Activated CD4-positive, alpha-beta T cell treated with anti-CD3 and anti-CD28 coated beads, Interleukin-2, amount 50 U/mL, for 16 hours (primary cell): ENCODE measurements at places on chromosomes 3 and 15.

GRCh38 chr15:84874981-84875699 lies 9.3 kb upstream of the SLC28A1 start:
- DNase-seq = no peak

- no peak for DNase-seq
Observed at GRCh38 chr3:171225708-171226107, 199.2 kb upstream of the SLC2A2 start.

- no peak for DNase-seq
Observed at GRCh38 chr3:122969585-122970469, 57.7 kb downstream of the SEMA5B start.

GRCh38 chr15:72340366-72340765 lies 20.4 kb upstream of the CELF6 start:
- DNase-seq = no peak

GRCh38 chr3:99662838-99663570 lies 24.6 kb downstream of the COL8A1 start:
- DNase-seq = no peak

- no peak for DNase-seq
Observed at GRCh38 chr3:105661461-105661860, 207.4 kb downstream of the CBLB start.

- no peak for DNase-seq
Observed at GRCh38 chr3:127598841-127599570, 795 bp downstream of the MCM2 start.

- DNase-seq = no peak
Observed at GRCh38 chr15:84816694-84817465, at the start of gene ALPK3. TSS of gene ALPK3 (plus strand) at chr15:84817356. CDS start at chr15:84817453, 97 bp downstream.

DNA sequence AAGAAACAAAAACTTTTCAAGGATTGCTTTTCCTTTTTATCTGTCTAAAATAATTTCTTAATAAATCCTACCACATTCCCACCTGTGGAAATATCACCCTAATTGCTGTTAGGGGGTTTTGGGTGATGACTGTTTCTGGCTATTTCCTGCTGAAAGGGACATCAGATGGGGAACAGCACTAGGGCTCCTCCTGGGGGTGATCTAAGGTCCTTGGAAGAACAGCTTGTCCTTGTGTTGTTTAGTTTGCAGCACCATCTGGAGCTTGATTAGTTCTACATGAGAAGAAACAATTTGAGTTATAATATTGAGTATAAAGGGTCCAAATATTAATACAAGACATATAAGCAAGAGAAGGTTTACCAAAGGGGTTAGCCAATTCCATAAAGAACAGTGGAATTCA lies 18.7 kb downstream of the OR5H15 start:
- DNase-seq = no peak

GRCh38 chr3:151290673-151291072 lies 12.3 kb upstream of the P2RY14 start:
- no peak for DNase-seq

DNA sequence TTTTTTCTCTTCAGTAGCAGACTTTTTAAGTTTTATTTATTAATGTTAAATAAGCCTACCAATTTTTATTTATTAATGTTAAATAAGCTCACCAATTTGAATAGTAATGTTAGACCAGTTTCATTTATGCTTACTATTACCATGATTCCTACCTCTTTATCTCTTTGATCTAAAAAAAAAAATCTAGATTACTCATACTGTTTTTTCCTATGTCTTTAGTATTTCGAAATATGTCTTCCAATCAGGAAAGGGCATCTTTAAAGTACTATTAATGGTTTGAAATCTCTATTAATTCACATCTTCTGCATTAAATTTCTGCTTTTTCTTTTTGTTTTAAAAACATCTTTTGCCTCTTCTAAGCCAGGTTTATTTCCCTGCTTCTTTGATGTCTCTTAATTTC lies 27.5 kb upstream of the MAPKBP1 start:
- no peak for DNase-seq

- no peak for DNase-seq
Observed at GRCh38 chr3:107124885-107125284, 252.4 kb upstream of the CCDC54 start.

- no peak for DNase-seq
Observed at GRCh38 chr3:36303286-36303685, 77.0 kb upstream of the STAC start.

GRCh38 chr15:67188551-67189218 lies 65.8 kb downstream of the AAGAB start:
- no peak for DNase-seq

GRCh38 chr3:183619624-183620251 lies 15.7 kb upstream of the KLHL24 start:
- no peak for DNase-seq

GRCh38 chr15:27036210-27036609 lies 65.2 kb downstream of the GABRG3 start:
- no peak for DNase-seq

DNA sequence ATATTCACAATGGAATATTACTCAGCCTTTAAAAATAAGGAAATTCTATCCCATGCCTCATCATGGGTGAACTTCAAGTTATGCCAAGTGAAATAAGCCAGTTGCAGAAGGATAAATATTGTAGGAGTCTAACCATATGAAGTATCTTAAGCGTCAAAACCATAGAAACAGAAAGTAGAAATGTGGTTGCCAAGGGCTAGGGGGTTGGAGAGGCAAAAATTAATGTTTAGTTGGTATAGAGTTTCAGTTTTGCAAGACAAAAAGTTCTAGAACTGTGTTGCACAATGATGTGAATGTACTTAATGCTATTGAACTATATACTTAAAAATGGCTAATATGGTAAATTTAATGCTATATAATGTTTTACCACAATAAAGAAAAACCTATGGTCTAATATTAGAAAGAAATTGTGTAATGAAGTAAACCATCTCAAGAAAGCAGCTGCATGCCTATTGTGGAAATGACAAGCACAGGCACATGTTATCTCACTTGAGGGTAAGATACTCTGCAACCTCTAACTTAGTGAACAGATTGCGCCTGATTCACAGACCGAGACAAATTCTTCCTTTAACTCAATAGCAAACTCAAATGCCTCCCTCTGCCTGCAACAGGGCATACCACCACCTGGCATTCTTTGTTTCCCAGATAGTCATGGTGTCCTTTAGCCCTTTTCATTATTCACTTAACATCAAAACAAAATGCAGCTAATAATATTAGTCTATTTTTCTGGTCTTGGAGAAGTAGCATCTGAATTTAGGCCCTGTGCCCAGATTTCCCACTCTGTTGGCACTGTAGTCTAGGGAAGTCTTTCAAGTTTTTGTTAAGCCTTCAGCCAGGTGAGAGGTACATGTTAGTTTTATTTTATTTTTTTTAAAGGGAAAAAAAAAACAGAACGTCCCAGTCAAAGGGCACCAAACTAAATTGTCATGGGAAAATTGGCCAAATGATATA lies 80.2 kb upstream of the ACP3 start:
- no peak for DNase-seq

DNA sequence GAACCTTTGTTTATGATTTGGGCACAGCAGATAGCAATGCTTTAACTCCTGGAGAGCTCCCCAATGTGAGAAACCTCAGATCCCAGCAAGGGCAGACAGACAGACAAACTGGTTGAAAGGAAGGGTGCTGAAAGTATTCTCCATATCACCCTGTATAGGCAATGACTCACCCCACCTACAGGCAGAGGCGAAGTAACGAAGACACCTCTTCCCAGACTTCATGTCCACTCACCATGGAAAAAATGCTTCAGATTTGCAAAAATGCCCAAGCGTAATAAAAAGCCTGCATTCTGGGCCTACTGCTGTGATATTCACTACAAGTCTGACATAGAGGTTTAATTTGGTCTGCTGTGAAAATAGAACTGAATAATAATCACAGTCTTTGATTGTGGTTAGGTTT lies 50.5 kb downstream of the THBS1 start:
- no peak for DNase-seq

DNA sequence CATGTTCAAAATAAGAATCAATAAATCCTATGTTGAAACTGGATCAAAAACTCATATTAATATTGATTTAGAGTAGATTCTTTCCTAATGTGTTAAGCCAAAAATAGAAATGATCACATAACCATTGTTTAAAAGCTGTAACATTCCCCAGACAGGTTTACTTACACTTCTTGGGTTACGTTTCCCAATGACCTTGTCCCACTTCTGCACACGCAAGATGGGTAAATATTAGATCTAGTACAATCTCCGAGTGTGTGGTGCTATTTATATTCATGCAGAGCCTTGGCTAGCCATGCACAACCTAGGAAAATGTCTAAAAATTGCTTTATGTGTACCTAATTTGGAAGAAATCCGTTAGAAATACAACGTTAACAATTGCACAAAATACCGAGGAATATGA lies 39.6 kb downstream of the ERC2 start:
- DNase-seq = no peak

DNA sequence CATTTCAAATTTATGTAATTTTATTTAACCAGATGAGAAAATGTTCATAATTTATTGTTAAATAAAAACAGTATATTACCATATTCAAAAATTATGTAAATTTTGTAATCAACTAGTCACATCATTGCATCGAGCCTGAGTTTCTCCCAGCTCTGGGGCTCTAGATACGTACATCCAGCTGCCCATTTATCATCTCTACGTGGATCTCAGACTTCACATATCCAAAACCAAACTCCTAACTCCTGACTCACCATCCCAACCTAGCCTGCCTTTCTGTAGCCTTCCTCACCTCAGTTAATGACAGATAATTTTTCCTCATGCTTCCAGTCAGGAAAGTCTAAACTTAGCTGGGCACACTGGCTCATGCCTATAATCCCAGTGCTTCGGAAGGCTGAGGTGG lies 194.8 kb downstream of the SSR3 start:
- no peak for DNase-seq

DNA sequence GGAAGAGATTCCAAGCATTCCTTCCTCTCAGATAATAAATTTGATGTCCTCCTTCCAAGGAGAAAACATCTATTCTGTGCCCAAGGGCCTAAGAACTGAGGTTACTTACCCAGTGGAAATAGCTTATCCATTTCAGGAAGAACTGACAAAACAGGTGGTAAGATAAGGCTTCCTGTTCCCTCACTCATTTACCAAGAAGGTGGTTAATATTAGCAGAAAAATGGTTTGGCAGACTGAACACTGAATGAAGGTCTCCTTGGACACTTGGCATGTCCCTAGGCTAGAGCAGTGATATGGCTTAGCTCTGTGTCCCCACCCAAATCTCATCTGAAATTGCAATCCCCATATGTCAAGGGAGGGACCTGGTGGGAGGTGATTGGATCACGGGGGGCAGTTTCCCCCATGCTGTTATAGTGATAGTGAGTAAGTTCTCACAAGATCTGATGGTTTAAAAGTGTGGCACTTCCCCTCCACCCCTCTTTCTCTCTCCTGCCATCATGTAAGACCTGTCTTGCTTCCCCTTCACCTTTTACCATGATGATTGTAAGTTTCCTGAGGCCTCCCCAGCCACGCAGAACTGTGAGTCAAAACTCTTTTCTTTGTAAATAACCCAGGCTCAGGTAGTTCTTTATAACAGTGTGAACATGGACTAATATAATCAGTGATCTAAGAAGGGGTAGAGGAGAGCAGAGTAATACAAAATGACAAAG lies 127.4 kb downstream of the ST8SIA2 start:
- no peak for DNase-seq

DNA sequence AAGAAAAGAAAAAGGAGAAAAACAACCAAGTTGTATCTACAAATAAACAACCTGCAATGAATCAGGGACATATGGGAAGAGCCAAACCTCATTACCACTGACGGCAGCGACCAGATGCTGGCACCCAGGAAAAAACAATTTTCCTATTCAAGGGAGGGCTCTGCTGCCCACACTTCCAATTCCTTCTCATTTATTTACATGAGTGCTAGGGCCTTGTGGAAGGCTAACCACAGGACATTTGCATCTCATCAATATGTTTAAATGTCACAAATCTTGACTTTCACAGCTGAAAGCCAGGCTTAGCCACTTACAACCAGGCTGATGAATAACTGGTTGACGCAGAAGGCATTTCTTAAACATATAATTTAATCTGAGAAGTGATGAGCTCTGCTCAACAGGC lies 36.0 kb downstream of the RFTN1 start:
- no peak for DNase-seq

DNA sequence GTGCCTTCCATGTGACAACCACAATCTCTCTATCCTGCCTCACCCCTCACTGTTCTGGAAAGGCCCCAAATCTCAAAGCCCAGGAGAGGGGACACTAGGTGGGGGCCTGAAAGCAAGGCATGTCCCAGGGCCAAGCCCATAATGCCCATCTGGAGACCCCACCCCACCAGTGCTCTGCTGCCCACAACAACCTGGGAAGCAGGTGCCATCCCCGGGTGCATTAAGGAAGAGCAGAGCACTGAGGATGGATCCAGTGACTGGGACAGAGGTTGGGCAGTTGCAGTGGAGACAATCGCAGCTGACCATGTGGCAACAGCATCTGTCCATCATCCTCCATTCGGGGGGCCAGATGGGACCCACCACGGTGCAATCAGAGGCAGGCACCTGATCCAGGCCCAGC lies 106.2 kb upstream of the PRR20G start:
- no peak for DNase-seq

- DNase-seq = no peak
Observed at GRCh38 chr3:16723978-16724377, 118.8 kb upstream of the DAZL start.

GRCh38 chr3:21067031-21067813 lies 683.8 kb downstream of the ZNF385D start:
- DNase-seq = no peak

DNA sequence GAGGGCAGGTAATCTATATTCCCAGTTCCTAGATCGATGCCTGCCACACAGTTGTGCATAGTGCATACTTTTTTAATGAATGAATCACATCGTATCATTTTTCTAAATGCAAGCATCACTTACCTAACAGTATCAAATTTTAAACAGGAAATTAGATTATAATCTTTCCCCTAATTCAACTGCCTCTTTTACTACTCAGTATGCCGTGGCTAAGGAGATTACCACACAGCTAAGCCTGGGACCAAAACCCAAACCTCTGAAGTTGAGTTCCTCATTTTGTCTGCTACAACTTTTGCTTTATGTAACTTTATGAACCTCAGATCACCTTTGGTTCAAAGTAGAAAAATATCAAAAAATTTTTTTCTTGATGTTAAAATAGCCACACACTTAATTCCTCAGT lies 53.2 kb upstream of the FNDC3B start:
- no peak for DNase-seq
